ENCODE measurements at places on chromosomes 7 and 10.

DNA sequence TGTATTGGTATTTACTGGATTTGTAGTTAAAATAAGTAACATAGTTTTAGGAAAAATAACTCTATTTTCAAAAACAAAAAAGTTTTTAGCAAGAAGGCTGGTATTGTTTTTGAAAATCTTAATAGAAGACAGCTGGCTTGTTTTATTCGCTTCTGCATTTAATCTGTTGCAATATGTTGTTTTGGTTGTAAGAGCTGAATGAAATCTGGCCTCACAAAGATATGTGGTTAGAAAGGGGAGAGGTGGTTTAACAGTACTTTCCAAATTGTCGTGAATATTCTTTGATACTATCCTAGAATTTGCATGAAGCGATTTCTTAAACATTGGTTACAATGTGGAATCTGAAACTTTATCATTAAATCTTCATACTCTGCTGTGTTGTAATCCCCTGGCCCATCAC, 355.9 kb upstream of the FZD8 start:
- DNase-seq: no peak

DNA sequence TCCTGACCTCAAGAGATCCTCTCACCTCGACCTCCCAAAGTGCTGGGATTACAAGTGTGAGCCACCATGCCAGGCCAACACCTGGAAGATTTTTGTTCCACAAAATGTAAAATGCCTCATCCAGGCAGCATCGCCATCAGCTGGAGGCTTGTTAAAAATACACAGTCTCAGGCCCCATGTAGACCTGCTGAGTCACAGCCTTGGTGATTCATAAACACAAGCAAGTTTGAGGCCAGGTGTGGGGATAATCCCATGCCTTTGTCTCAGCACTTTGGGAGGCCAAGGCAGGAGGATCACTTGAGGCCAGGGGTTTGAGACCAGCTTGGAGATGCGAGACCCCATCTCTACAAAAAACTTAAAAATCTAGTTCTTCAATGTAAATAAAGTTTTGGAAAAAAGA, 49.1 kb upstream of the FOXK1 start:
- no peak for DNase-seq

- DNase-seq: no peak
Measured at GRCh38 chr10:113337142-113337541, 215.7 kb upstream of the HABP2 start.

GRCh38 chr7:132777414-132777813, 201.1 kb upstream of the PLXNA4 start:
- DNase-seq: no peak

DNA sequence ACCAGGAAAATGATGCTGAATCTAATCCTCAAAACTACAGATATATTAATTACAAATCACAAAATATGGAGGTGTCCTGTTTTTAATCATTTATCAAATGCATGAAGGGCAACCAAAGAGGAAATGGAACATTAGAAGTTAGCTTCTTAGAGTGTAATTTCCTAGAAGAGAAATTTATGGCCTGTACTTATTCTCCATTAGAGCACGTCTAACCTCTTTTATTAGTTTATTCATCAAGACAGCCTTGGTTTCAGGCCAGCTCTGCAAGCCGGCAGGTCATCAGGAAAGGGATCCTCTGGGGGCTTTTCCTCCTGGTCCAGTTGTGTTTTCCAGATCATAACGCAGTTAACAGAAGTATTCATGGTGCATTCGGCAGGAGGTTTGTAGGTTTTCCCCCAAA, 517.6 kb downstream of the KCNMA1 start:
- no peak for DNase-seq

GRCh38 chr7:103940382-103941268, 48.8 kb downstream of the RELN start:
- DNase-seq: no peak

GRCh38 chr10:103451831-103452505, at the start of gene CALHM2:
Gene CALHM2, minus strand, starts transcription at chr10:103452370. Its CDS starts 2,429 bp downstream, at chr10:103449941.
- DNase-seq: peak; percentile 38

GRCh38 chr10:89228962-89229361, 21.8 kb upstream of the CH25H start:
- DNase-seq: no peak
